Tibial nerve (tissue), 4 donors: ENCODE measurements at places on chromosomes 6 and 20.

- DNase-seq, result no peak
Measured at GRCh38 chr6:63307581-63308246, 12.1 kb downstream of the LGSN start.

GRCh38 chr6:13830803-13831202 lies 16.4 kb upstream of the MCUR1 start:
- no peak for DNase-seq

DNA sequence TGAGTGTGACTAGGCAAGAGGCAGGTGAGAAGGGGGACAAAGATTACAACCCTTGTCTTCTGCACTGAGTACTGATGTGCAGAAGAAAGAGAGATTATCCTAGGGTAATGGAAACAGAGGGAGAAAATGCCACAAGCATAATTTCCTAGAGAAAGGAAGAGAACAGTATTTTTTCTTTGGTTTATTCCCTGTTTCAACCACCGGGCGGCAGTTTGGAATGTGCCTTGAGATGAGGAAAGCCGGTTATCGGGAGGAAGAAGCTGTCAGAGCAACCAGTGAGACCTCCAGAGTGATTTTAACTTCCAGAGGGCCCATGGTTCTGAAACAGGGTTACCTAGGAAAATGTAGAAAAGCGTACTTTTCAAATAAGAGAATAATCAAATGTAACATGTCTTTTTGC lies 121.4 kb downstream of the REV3L start:
- no peak for DNase-seq

GRCh38 chr6:15434263-15434662 lies 188.4 kb downstream of the JARID2 start:
- no peak for DNase-seq

DNA sequence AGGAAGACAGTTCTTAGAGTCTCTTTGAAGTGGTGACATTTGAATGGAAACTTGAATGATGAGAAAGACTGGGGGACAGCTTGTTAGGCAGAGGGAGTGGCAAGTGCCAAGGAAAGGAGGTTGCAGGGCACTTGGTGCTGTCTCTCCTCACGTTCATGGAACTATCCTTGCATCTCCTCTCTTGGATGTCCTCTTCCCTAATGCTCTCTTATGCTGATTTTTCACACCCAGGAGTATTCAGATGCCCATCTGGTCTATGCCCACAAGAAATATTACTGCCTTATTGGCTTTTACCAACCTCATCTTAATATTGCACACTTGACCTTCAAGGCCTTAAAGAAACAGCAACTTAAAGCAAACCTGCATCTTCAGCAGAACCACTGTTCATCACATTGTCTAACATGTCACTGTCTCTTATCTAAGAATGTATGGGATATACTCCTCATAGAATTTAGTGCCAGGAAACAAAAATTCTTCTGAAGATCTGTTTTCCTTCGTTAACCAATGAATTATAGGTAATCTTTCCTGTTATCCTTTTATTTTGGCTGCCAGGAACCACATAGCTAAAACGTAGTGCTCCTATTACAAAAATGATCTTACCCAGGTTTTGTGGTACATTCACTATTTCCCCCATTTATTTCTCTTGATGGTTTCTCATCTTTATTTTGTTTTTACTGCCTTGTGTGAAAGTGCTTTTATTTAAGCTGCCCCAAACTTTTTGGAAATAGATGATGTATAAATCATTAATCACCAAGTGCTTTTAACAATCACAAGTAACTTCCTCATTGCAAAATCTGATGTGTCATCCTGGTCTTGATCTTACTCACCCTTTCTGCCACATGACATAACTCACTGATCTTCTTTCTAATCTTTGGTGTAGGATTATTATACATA lies 12.8 kb downstream of the RGS17 start:
- DNase-seq, result no peak

DNA sequence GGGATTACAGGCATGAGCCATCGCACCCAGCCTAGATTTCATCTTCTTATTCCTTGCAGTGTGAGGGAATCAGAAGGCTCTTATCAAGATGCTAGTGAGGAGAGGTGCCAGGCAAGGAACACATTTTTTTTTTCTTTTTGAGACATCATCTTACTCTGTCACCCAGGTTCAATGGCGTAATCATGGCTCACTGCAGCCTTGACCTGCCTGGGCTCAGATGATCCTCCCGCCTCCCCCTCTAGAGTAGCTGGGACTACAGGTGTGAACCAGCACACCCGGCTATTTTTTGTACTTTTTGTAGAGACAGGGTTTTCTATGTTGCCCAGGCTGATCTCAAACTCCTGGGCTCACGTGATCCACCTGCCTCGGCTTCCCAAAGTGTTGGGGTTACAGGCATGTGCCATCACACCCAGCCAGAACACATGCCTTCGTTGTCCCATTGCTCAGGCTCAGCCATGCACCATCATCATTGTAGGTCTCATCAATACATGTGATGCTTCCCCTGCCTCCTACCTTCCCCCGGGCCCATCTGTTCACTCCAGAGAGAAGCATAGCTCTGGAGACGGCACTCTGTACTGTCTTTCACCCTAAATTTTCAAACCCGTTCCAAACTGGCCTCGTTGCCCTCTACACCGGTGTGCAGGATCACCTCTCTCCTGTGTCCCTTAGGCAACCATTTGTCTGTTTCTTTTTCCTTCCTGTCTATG lies 10.1 kb downstream of the FLOT1 start:
- no peak for DNase-seq

DNA sequence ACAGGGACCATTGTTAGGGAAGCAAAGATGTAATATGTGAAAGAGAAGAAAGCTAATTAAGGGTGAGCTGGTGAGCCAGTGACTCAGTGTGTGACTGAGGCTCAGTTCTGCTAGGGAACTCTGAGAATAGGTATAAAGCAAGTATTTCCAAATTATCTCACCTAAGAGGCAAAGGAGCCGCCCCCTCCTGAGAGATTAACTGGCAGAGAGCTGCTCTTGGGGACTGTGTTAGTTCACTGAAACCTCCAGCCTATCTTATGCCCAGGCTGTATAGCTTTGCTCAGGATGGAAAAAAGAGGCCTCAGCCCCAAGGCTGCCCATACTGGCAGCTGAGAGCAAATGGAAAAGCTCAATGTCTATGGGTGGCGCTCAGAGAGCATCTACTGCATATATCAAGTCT lies 152.0 kb downstream of the PAK5 start:
- DNase-seq, result no peak

- no peak for DNase-seq
Measured at GRCh38 chr6:157775376-157775775, 47.7 kb upstream of the SNX9 start.

DNA sequence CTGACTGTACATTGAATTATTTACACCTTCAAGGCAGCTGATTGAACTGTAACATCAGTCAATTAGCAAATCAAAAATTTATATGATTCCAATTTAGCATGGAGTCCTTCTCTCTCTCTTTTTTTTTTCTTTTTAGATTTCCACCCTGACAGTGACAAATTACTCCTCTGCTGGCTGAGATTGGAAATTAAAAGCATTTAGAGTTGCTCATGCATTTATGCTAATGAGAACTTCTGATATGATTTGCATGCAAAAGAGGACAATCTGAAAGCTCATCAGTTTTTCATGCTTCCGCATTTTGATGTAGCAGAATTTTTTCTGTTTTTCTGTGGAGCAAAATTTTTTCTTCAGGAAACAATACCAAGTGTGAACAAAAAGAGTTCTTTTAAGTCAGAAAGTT lies 130.5 kb upstream of the NOX3 start:
- DNase-seq, result no peak

GRCh38 chr20:8061861-8062518 lies 42.4 kb upstream of the TMX4 start:
- DNase-seq, result no peak

- DNase-seq, result no peak
Measured at GRCh38 chr6:64520050-64520449, 884.4 kb downstream of the PHF3 start.

- no peak for DNase-seq
Measured at GRCh38 chr20:12269579-12269978, 351.9 kb downstream of the BTBD3 start.

- DNase-seq, result peak; percentile 64
Measured at GRCh38 chr20:1212607-1213396, 9.5 kb downstream of the C20orf202 start.

DNA sequence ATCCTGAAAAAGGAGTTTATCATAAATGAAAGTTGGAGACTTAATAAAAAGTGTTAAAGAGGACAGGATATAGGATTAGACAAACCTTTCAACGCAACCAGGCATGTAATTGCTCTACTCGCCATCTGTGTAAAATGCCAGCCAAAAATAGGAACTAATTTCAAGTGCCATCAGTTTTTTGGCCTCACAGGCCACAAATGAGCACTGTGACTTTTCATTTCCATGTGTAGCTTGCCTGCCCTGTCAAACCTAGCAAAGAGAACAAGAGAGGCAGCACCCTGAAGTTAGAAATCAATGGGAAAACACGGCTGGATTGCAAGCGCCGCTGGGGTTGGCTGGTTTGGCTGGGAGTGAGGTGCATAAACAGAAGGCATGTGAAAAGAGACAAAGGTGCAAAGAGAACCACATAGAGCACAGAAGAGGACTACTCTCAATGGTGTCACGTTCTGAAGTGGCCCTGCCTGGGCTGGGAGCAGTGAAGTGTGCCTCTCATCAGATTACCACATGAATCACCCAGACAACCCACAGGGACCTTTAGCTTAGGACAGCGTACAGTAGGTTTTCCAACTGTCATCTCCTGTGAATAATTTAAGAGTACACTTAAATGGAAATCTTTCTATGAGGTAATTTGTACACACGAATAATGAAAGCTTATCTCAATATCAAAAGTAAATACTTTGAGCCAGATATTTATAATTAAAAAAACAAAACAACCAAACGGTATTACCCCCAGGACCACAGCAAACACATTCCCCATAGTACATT lies 78.0 kb upstream of the NHSL1 start:
- DNase-seq, result no peak

- DNase-seq, result no peak
Measured at GRCh38 chr6:16764188-16764950, 3.1 kb upstream of the ATXN1 start.

DNA sequence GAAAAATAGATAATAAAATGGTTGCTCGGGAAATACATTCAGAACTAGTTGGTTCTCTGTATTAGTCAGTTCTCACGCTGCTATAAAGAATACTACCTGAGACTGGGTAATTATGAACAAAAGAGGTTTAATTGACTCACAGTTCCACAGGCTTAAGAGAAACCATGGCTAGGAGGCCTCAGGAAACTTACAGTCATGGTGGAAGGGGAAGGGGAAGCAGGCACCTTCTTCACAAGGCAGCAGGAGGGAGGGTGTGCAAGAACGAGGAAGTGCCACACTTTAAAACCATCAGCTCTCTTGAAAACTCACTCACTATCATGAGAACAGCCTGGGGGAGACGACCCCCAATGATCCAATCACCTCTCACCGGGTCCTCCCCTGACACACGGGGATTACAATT lies 24.2 kb upstream of the SNX9 start:
- DNase-seq, result no peak

GRCh38 chr6:41757271-41757670 lies 10.1 kb upstream of the PGC start:
- no peak for DNase-seq

- no peak for DNase-seq
Measured at GRCh38 chr6:166344240-166344639, 1.9 kb upstream of the SFT2D1 start.

- DNase-seq, result peak; percentile 43
Measured at GRCh38 chr6:163324688-163325389, 89.7 kb upstream of the QKI start.

DNA sequence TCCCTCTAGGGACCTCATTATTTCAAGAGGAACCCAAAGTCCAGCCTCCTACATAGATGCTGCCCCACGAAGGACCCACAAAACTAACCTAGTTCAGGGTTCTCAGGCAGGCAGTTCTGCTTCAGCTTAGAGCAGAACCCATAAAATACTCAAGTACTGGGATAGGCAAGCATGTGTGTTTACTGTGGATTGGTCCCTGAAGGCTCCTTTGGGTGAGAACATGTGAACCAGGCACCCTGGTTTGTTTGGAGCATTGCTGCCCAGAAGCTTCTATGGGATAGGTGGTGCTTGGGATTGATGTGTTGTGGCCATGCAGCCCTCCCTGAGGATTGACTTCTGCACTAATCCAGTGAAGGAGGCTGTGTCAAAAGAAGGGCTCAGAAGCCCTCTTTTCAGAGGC lies 14.9 kb upstream of the EFHC1 start:
- no peak for DNase-seq

DNA sequence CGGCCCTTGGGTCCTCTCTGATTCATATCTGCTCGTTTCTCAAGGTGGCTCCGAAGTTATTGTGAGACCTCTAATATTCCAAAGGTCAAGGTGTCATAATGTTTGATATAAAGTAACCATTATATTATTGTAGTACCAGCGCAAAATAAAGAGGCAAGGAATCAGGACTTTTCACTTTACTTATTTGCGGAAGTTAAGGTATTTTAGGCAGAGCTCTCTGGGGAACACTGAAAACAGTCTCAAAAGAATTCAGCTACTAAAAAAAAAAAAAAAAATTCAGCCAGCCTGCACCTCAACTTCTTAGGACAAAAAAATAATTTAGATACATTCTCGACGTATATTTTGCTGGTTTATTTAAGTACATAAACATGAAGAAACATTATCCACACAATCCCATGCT lies 2.4 kb downstream of the OSER1 start:
- no peak for DNase-seq

DNA sequence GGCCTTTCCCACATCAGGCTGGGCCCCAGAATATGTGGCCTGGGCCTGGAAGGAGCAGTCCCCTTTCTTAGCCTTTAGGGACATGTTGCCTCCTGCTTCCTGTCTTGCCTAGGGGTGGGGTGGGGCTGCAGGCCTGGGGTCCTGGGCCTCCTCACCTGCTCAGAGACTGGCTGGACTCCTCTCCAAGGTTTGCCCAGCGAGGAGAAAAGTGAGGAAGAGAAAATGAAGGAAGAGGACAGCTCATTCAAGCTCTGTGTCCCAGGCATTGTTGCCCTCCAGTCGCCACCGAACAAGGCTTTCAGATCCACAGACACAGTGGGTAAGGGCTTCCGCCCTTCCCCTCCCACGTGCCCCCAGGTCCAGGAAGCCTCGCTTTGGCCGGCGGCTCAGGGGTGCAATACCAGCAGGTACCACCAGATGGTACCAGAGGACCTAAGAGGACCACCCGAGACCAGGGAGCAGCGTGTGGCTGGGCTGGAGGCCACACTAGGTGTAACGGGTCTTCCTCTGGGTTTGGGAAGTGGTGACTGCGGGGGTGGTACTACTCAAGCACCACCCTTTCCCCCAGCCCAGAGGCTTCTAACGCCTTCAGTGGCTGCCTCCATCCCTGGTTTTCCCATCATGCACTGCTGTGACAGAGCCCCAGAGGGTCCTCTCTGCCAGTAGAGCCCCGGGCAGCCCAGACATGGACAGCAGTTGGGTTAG lies 5.5 kb upstream of the BAK1 start:
- peak; percentile 79 for DNase-seq

GRCh38 chr6:15901141-15902115 lies 227.5 kb upstream of the MYLIP start:
- DNase-seq, result no peak

- no peak for DNase-seq
Measured at GRCh38 chr6:91695221-91695620, 1108.3 kb upstream of the MAP3K7 start.

GRCh38 chr6:63731930-63732329 lies 96.3 kb downstream of the PHF3 start:
- no peak for DNase-seq
